Chondrocyte (in vitro differentiated cells): ENCODE measurements at places on chromosomes 2 and 18. TPM values are rescaled to one million over a fixed set of nuclear protein-coding genes. Genes with fewer than 3 reads are reported as not detected.

GRCh38 chr2:61961231-61961901 is 55.9 kb downstream of the COMMD1 start:
- DNase-seq, result no peak
- peaks cover 29% of the 10 kb centered on the region for H3K4me1 ChIP-seq
- H3K36me3 ChIP-seq, result peaks cover 2% of the 10 kb centered on the region

DNA sequence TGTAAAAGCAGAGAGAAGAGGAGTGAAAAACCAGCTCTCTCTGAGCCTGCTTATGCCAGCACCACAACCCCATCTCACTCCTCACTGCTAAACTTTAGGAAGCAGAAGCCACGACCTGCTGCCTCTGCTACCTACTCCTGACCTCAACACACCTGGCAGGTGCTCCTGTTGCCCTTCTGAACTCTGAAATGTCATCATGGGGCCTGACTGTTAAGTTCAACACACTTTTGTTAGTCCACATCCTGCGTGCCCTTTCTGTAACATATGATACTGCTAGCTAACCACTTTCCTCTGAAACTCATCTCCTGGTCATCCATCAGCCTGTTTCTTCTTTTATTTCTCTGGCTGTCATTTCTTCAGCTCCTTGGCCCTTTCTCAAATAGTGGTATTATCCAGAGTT is 118.1 kb downstream of the EPB41L3 start:
- H3K4me1 ChIP-seq, result no peaks in the 10 kb centered on the region
- H3K27ac ChIP-seq, result no peak overlapping the region
- no peak for DNase-seq
- peaks cover 5% of the 10 kb centered on the region for H3K36me3 ChIP-seq
- no peaks in the 10 kb centered on the region for H3K27me3 ChIP-seq

DNA sequence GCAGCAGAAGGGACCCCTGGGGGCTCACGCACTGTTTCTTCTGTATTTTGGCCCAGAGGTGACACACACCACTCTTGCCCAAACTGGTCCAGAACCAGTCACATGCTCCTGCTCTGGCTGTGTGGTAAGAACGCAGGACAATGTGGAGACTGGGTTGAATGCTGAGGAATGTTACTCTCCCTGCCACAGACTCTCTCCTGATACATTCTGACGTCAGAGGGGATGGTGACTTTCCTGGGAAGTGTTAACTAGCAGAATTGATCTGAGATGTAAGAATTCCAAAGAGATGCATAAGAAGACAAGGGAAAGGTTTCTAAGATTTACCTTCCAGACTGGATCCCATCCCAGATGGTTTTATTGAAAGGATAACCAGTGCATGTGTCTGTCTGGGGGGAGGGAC is 100.8 kb downstream of the ASB1 start:
- no peak overlapping the region for H3K4me3 ChIP-seq
- no peak overlapping the region for H3K27ac ChIP-seq
- H3K27me3 ChIP-seq, result peaks cover 10% of the 10 kb centered on the region
- peaks cover 3% of the 10 kb centered on the region for H3K4me1 ChIP-seq
- peaks cover 14% of the 10 kb centered on the region for H3K36me3 ChIP-seq
- DNase-seq, result no peak

DNA sequence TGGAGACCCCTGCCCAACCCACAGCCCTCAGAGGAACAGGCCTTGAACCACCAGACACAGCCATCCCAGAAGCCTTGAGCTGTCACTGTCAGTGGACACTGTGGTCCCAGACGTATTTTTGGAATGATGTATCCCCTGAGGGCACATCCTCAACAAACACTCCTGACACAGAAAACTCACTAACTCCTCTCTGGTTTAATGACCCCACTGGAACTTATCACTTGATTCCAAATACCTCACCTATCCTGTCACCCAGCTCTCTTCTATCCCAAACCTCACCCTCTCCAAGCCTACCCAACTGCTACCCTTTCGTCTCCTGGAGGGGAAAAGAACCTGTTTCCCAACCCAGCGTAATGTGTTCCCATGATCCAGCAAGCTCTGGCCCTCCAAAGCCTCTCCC is 111.6 kb downstream of the MREG start:
- H3K4me1 ChIP-seq, result peaks cover 59% of the 10 kb centered on the region
- peaks cover 1% of the 10 kb centered on the region for H3K36me3 ChIP-seq
- H3K27ac ChIP-seq, result peak overlapping the region; percentile 50
- DNase-seq, result no peak

The SEPTIN10 gene
- total RNA-seq, result 80.9 to 90.9 TPM (median 86.1 TPM) in 3 replicates

The SLC14A1 gene
- 0.25 TPM in 1 of 3 replicates, not detected in the others for total RNA-seq

GRCh38 chr2:74625658-74626425 is 22.3 kb downstream of the M1AP start:
- peaks cover 7% of the 10 kb centered on the region for H3K27me3 ChIP-seq
- H3K27ac ChIP-seq, result no peak overlapping the region
- H3K36me3 ChIP-seq, result no peaks in the 10 kb centered on the region
- H3K4me3 ChIP-seq, result no peak overlapping the region
- H3K4me1 ChIP-seq, result no peaks in the 10 kb centered on the region

DNA sequence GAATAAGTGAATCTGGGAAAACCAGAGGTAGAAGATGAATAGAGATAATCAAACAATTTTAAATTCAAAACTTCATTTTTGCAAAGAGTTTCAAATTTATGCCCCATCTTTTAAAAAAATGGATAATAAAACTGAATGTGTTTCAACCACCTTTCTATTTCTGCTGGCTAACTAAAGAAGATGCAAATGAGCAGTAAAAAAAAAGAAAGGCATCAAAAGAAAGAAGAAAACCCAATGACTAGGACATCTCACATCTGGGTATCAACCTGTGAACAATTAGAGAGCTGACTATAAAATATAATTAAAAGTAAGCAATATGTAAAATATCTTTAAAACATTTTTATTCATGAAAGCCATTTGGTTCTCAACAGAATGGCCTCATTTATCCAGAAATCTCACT is 2.5 kb downstream of the PGAP1 start:
- H3K36me3 ChIP-seq, result peaks cover 4% of the 10 kb centered on the region
- no peak overlapping the region for H3K27ac ChIP-seq
- no peaks in the 10 kb centered on the region for H3K27me3 ChIP-seq

The RMND5A gene
- total RNA-seq, result 23.1 to 27.6 TPM (median 24.0 TPM) in 3 replicates

DNA sequence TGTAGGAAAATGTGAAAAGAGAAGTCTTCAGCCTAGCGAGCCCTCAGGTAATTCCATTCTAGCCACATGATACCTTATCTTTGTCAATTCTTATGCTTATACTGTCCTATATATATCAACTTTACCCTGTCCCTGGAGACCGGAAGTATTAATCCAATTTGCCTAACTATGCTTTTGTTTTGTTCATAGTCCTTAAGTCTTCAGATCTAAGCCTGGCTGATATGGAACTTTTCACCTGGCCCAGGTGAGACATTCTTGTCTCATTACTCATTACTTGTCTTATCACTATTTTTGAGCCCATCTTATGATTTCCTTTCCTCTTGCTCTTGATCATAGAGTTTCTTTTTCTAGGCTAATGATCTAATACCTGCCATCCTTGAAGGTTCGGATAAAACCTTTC is 194.1 kb upstream of the FANCL start:
- no peaks in the 10 kb centered on the region for H3K36me3 ChIP-seq
- no peak overlapping the region for H3K27ac ChIP-seq
- no peaks in the 10 kb centered on the region for H3K4me1 ChIP-seq
- H3K4me3 ChIP-seq, result no peak overlapping the region
- peaks cover 2% of the 10 kb centered on the region for H3K27me3 ChIP-seq

GRCh38 chr2:210387074-210387473 is 72.1 kb upstream of the MYL1 start:
- H3K27me3 ChIP-seq, result peaks cover 22% of the 10 kb centered on the region
- no peaks in the 10 kb centered on the region for H3K36me3 ChIP-seq
- no peaks in the 10 kb centered on the region for H3K4me1 ChIP-seq

DNA sequence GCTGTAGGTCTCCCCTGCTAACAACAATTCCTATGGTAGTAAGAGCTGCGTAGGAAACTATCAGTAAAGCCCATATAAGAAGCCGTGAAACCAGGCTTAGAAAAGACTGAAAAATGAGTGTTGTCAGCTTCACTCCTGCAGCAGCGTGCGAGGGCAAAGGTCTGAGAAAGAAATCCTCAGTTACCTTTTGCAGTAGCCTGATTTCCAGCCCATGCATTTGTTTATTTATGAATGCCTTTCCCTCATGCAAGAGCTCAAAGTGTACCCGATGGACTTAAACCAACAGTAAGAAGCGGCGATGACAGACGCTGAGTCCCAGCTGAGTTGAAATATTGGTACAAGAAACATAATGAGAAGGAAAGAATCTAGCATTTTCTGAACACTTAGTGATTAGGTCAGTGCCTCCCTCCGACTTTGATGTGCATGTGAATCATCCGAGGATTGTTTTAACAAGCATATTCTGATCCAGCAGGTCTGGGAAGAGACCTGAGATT is 15.0 kb upstream of the POLI start:
- no peaks in the 10 kb centered on the region for H3K36me3 ChIP-seq
- peaks cover 28% of the 10 kb centered on the region for H3K4me1 ChIP-seq
- peak overlapping the region; percentile 50 for H3K4me3 ChIP-seq
- no peaks in the 10 kb centered on the region for H3K27me3 ChIP-seq

DNA sequence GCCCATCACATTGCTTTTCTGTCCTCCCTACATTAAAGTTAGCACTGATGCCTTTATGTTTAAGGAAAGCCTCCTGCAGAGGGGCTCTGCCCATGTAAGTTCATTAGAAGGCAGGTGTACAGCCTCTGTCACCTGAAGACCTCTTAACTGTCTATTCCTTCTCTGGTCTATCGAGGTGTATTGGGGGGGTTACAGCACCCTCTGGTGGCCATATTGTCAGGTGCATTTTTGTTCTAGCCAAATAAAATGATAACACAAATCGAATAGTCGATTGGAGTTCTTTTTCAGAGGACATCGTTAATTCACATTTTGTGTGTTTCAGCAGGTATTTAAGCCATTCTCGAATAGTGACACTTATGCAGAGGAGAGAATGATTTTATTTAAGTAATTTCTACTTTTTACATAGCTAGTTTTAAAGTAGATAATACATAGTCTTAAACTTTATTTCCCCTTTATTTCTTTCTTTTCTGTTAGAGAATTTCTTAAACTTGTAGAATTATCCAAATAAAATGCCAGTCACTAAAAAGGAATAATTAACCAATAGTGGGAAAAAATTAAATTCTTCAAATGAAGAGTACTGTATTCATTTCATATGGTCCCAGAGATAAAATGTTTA is 136.8 kb downstream of the NEDD4L start:
- H3K4me3 ChIP-seq, result no peak overlapping the region
- H3K27me3 ChIP-seq, result no peaks in the 10 kb centered on the region
- peaks cover 45% of the 10 kb centered on the region for H3K4me1 ChIP-seq
- H3K27ac ChIP-seq, result no peak overlapping the region
- no peak for DNase-seq

The DSEL gene
- total RNA-seq, result 49.3 to 86.6 TPM (median 49.8 TPM) in 3 replicates

GRCh38 chr18:26286008-26286407 is 59.8 kb downstream of the TAF4B start:
- no peak overlapping the region for H3K4me3 ChIP-seq
- H3K27ac ChIP-seq, result no peak overlapping the region
- peaks cover 15% of the 10 kb centered on the region for H3K36me3 ChIP-seq
- no peak for DNase-seq

DNA sequence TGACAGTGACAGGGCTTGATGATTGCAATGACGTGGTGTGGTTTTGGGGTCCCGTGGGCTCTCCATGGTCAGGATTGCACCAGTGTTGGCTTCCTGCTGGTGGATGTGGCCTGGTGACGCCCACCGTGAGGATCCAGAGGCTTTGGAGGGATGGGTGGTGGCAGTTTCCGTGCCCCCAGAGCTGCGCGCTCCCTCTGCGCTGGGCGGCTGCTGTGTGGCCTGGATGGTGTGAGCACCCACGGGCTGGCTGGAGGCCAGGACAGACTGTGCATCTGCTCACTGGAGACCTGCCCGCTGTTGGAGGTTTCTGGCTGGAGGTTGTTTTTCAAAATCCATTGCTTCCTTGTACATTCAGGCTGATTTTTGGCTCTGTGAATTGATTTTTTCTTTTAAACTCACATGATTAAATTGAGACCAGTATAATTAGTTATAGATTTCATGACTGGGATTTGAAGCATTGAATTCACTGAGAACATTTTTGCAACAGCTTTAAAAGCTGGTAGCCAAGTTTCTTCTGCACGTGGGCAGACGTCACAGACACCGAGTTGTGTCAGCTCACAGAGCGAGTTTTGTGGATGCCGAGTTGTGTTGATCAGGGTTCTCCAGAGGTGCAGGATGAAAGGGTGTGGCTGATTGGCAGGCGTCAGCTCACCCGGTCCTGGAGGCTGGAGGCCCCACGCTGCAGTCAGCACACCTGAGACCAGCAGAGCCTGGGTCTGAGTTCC is 72.7 kb downstream of the KCNG2 start:
- no peak for DNase-seq
- peaks cover 9% of the 10 kb centered on the region for H3K27me3 ChIP-seq
- H3K4me1 ChIP-seq, result no peaks in the 10 kb centered on the region
- no peak overlapping the region for H3K4me3 ChIP-seq
- H3K27ac ChIP-seq, result no peak overlapping the region

The CABYR gene
- 8.1 to 11.5 TPM (median 9.8 TPM) in 3 replicates for total RNA-seq

DNA sequence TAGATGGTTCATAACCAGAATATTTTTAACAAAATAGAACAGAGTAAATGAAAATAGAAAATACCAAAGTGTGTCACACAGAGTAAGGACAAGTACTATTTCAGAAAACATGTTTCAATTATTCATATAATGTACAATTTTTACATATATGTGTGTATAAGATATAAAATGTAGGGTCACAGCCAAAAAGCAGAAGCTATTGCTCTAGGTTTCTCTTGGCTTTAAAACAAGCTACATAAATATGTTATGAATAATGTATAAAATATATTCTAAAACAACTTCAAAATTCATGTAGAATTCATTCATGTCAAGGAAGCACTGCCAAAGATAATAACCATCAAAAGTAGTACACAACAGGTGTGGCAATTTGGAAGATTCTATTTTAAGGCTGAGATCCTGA is 218.2 kb downstream of the TTC32 start:
- H3K4me3 ChIP-seq, result no peak overlapping the region
- no peak overlapping the region for H3K27ac ChIP-seq
- peaks cover 13% of the 10 kb centered on the region for H3K4me1 ChIP-seq
- peaks cover 3% of the 10 kb centered on the region for H3K36me3 ChIP-seq

- peaks cover 52% of the 10 kb centered on the region for H3K36me3 ChIP-seq
- H3K27ac ChIP-seq, result peak overlapping the region; percentile 58
Measured at GRCh38 chr2:75516378-75517360, 44.1 kb downstream of the EVA1A start.

- H3K27me3 ChIP-seq, result no peaks in the 10 kb centered on the region
- peaks cover 37% of the 10 kb centered on the region for H3K4me1 ChIP-seq
- H3K4me3 ChIP-seq, result no peak overlapping the region
- DNase-seq, result no peak
Measured at GRCh38 chr2:79717364-79718007, 204.6 kb downstream of the CTNNA2 start.

DNA sequence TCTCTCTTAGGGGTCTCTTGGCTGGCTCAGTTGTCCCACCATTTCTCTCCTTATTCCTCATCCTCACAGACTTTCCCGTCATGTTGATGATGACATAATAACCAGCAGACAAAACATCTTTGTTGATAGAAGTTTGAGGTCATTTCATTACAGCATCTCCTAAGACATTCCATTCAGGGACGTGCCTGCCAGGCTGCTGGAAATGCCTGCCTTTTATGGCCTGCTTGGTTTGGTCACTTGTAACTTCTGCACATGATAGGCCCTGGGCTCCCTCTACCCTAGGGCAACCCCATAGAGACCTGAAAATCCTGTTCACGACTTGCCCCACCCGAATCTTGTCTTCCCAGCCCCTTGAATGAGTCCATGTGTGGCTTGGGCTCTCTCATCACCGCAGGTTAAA is 81.7 kb downstream of the SDC1 start:
- H3K27me3 ChIP-seq, result no peaks in the 10 kb centered on the region
- no peak for DNase-seq
